ENCODE measurements at places on chromosomes 4 and X. TPM values are rescaled to one million over a fixed set of nuclear protein-coding genes. Genes with fewer than 3 reads are reported as not detected.

The PPP4R3C gene
- not detected for total RNA-seq

The RRH gene
- 9.6 TPM for total RNA-seq

The PCDH10 gene
- 19.4 TPM for total RNA-seq

The RTL5 gene
- total RNA-seq, result 12.4 TPM

The MAGEA8 gene
- not detected for total RNA-seq

The GPRASP1 gene
- total RNA-seq, result 33.8 TPM
